ENCODE measurements at places on chromosomes 5 and 9.

- DNase-seq = no peak
Observed at GRCh38 chr9:89837162-89837933, 232.5 kb downstream of the GADD45G start.

GRCh38 chr9:751137-752051 lies 90.1 kb upstream of the DMRT1 start:
- DNase-seq = no peak

GRCh38 chr9:79264511-79265355 lies 307.0 kb upstream of the TLE4 start:
- no peak for DNase-seq

- DNase-seq = no peak
Observed at GRCh38 chr5:167839065-167839464, 452.4 kb upstream of the WWC1 start.

DNA sequence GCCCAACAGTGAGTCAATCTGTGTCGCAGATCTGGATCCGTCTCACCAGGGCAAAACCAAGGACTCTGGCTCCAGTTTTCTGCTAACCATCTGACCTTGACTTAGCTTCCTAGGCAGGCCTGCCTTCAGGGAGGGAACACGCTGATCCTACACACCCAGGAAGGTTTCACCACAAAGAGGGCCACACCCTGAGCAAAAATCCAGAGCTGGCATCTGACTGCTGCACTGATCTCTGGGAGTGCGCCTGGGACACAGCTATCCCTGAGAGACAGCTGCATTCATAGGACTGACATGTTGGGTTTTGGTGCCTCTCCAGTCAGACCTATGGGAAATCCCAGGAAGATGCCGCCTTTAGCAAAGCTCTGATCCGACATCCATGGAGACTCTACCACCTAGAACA lies 47.5 kb downstream of the CDK5RAP2 start:
- no peak for DNase-seq

GRCh38 chr9:93303806-93304573 lies 120.1 kb downstream of the WNK2 start:
- DNase-seq = no peak

GRCh38 chr9:15426019-15426418 lies 3.3 kb downstream of the SNAPC3 start:
- DNase-seq = no peak

- no peak for DNase-seq
Observed at GRCh38 chr5:177310757-177311391, 824 bp downstream of the MXD3 start.

DNA sequence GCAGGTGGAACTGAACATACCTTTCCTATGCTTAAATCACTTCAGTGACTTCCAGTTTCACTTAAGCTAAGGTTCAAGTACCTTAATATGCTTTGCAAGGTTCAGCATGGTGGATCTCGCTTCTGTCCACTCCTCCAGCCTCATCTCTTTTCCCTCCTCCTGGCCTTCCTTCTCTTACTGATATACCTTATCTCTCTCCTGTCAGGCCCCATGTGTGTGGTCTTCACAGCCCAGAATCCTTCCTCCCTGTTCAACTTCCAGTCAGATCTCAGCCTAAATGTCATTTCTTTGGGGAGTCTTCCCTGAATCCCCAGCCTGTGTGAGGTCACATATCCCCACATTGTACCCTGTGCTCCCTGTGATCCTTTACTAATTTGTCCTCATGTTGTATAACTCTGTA lies 87.7 kb downstream of the ANGPTL2 start:
- no peak for DNase-seq

GRCh38 chr9:110807956-110808598 lies 139.5 kb downstream of the MUSK start:
- DNase-seq = no peak

DNA sequence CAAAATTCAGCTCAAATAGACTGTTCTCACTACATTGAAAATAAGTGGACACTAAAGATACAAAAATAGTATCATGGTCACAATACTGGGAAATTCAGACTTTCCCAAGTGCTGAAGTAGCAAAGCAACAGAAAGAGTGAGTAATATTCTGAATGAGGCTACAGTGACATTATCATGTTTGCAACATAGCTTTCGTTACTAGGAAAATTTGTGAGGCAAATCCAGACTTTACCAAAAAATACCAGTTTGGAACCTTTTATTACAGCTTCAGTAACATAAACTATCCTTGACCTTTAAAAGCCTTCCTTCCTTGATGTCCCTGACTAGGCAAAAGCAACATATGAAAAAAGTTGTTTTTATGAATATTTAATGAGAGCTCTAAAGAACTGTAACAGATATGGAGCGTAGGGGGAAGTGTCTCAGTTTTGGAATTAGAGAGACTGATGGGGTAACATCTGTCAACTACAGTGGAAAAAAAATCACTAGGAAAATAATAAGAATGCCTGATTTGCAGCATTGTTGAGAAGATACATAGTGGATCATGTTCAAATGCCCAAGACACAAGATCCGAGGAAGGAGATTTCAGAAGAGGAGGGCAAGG lies 312.9 kb downstream of the ADGRV1 start:
- DNase-seq = no peak

DNA sequence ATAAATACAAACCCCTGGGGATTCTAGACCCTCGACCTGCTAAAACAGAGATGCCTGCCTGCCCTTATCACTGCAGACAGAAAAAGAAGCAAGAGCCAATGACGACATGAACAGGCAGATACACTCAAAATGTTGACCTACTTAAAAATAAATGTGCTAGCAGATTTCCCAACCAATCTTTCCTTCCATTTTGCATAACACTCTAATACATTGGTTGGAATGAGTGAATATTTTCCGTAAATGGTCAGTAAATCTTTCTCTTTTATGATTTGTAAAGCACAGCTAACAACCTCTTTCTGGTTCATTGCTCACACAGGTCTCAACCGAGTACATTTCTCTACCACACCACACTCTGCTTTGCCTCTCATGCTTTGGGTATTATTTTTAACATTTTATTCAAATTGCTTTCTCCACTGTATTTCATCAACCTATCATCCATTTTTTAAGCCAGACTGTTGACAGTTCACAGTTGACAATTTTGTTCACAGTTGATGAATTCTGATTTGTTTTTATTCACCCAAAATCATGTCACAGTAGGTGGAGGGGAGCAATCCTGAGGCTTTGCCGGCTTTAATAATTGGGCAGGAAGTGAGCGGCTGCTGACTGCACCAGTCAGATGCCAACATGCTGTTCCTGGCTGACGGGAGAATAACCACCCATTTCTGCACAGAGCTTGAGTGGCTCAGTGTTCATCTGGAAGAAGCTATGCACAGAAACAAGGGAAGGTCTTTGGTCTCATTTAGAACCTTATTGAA lies 426.6 kb downstream of the SPOCK1 start:
- DNase-seq = no peak

- DNase-seq = no peak
Observed at GRCh38 chr5:73955271-73955846, 329.4 kb downstream of the ARHGEF28 start.

DNA sequence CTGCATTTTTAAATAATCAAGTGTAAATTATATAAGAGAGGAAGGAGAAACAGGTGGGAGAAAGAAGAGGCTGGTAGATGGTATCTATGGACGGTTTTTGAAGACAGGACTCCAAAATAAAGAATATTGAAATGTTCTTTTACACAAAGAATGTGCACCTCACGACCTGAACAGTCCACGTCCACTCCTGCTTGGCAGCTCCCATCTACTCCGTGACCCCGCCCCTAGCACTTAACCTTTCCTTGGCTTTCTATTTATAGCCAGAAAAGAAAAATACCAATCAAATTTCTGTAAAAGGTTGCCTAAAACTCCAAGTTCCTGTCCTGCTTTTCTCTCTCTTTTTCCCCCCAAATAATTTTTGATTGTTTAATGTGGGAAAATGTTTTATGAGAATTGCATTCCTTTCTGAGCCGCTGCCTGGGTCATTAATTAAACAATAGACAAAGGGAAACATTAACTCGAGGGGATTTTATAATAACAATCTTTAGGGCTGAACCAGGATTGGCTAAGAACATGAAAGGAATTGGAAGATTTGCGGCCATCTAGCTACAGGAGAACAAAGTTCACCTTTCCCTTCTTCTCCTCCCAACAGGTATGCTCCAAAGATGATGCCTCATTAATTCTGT lies 173.6 kb upstream of the MAP3K1 start:
- no peak for DNase-seq

GRCh38 chr5:122091936-122092600 lies 14.0 kb upstream of the LOX start:
- DNase-seq = no peak

DNA sequence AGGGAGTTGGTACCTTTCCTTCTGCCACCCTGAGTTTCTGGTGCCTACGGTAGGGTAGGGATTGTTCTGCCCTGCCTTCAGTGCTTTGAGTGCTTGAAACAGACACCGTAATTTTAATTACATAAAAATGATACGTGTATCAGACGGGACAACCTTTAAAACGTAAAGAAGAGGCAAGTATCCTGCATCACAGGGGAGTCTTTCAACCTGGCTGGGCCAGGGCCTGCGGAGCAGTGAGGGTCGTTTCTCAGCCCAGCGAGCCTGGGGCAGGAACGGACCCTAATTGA lies 483 bp upstream of the DAB2IP start:
- DNase-seq = no peak

- DNase-seq = no peak
Observed at GRCh38 chr5:50958852-50959457, 292.5 kb downstream of the PARP8 start.

DNA sequence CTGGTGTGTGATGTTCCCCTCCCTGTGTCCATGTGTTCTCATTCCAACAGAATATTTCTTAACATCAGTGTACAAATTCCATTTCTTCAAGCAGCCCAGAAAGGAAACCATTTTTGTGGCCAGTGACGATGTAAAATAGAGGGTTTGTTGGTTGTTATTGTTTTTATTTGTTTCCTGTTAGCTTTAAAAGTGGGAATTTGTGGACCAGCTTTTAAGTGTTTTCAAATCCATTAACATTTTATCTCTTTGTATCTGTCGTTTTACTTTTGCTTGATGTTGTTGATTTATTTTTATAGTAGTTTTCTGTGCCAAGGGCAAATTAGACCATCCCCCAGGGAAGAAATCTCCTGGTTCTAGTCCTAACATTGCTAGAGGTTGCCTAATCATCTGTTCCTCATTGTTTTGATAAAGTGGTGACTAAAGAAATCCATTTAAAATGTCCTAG lies 100.0 kb downstream of the GDNF start:
- DNase-seq = no peak

- DNase-seq = no peak
Observed at GRCh38 chr5:20972419-20972925, 984.5 kb upstream of the CDH18 start.

- no peak for DNase-seq
Observed at GRCh38 chr9:91001146-91001611, 199.6 kb downstream of the SYK start.

GRCh38 chr5:162096448-162096847 lies 28.9 kb downstream of the GABRG2 start:
- DNase-seq = no peak

All from nucleus accumbens (tissue), 56 donors.